Bladder microvascular endothelial cell (primary cell): ENCODE measurements at places on chromosomes 1 and 21. TPM values are rescaled to one million over a fixed set of nuclear protein-coding genes. Genes with fewer than 3 reads are reported as not detected.

The FCN3 gene
- total RNA-seq: 0.32 TPM in 1 of 2 replicates, not detected in the other

The SMPDL3B gene
- total RNA-seq: 0.32 and 1.3 TPM in 2 replicates

The SELENBP1 gene
- total RNA-seq: 2.4 and 3.7 TPM in 2 replicates

The S100A3 gene
- 0.50 and 3.1 TPM in 2 replicates for total RNA-seq

The PMVK gene
- total RNA-seq: 8.6 and 10.6 TPM in 2 replicates

The CD1D gene
- under 0.01 TPM in 1 of 2 replicates, not detected in the other for total RNA-seq

The CD84 gene
- total RNA-seq: not detected in 2 replicates

The DUSP23 gene
- total RNA-seq: 18.2 and 49.2 TPM in 2 replicates

The C21orf58 gene
- total RNA-seq: 4.9 and 5.2 TPM in 2 replicates

The MTMR11 gene
- 0.16 and 0.94 TPM in 2 replicates for total RNA-seq

The RPE65 gene
- total RNA-seq: not detected in 2 replicates

The HCN3 gene
- total RNA-seq: 0.32 and 1.0 TPM in 2 replicates

The ADCY10 gene
- under 0.01 TPM in 2 replicates for total RNA-seq

The LRRN2 gene
- total RNA-seq: 0.19 TPM in 1 of 2 replicates, not detected in the other

The ALG14 gene
- 1.6 and 2.3 TPM in 2 replicates for total RNA-seq

The NTMT2 gene
- total RNA-seq: not detected in 2 replicates

The WARS2 gene
- 10.0 and 17.7 TPM in 2 replicates for total RNA-seq

The HSD3B2 gene
- not detected in 2 replicates for total RNA-seq

The HPDL gene
- total RNA-seq: 1.4 and 1.5 TPM in 2 replicates

The DNAJC6 gene
- 4.2 and 14.5 TPM in 2 replicates for total RNA-seq

The NPHP4 gene
- 1.9 and 7.6 TPM in 2 replicates for total RNA-seq

The SLC22A15 gene
- total RNA-seq: 0.16 TPM in 1 of 2 replicates, not detected in the other

The NPHS2 gene
- total RNA-seq: not detected in 2 replicates

The AMY1B gene
- total RNA-seq: not detected in 2 replicates

The CFAP57 gene
- 0.16 and 0.31 TPM in 2 replicates for total RNA-seq

The PLA2G2D gene
- not detected in 2 replicates for total RNA-seq

The DSTYK gene
- 7.9 and 14.9 TPM in 2 replicates for total RNA-seq

The LAMC1 gene
- 412 and 874 TPM in 2 replicates for total RNA-seq

The PTPN22 gene
- total RNA-seq: 0.49 and 0.63 TPM in 2 replicates

The PERM1 gene
- total RNA-seq: not detected in 2 replicates

The CACNA1S gene
- not detected in 2 replicates for total RNA-seq

The SPTA1 gene
- 1.3 and 2.1 TPM in 2 replicates for total RNA-seq

The HS2ST1 gene
- total RNA-seq: 12.5 and 18.7 TPM in 2 replicates

The ADAMTSL4 gene
- total RNA-seq: under 0.01 and 0.44 TPM in 2 replicates

The NAV1 gene
- 12.0 and 18.1 TPM in 2 replicates for total RNA-seq

The MAGOH gene
- total RNA-seq: 37.2 and 64.3 TPM in 2 replicates

The CLDN14 gene
- 0.65 and 1.0 TPM in 2 replicates for total RNA-seq

The TCP10L gene
- total RNA-seq: 0.32 and 0.57 TPM in 2 replicates

The SDCCAG8 gene
- total RNA-seq: 24.1 and 37.5 TPM in 2 replicates

The ZNF593OS gene
- total RNA-seq: not detected in 2 replicates

The SPRR3 gene
- not detected in 2 replicates for total RNA-seq

The MIXL1 gene
- total RNA-seq: 0.06 TPM in 1 of 2 replicates, not detected in the other

The CHODL gene
- 0.06 and 0.16 TPM in 2 replicates for total RNA-seq

The PTAFR gene
- 0.13 and 0.16 TPM in 2 replicates for total RNA-seq

The LRRC53 gene
- not detected in 2 replicates for total RNA-seq

The AP4B1 gene
- 14.2 and 33.9 TPM in 2 replicates for total RNA-seq

The MIER1 gene
- 16.5 and 34.7 TPM in 2 replicates for total RNA-seq

The VSIG8 gene
- not detected in 2 replicates for total RNA-seq

The G0S2 gene
- total RNA-seq: 0.65 and 1.6 TPM in 2 replicates

The C1orf232 gene
- not detected in 2 replicates for total RNA-seq

The SPOCD1 gene
- total RNA-seq: 2.8 and 6.3 TPM in 2 replicates
